ENCODE measurements at places on chromosomes 11 and 22.
A peak's percentile ranks its signal among the peaks of the same experiment; 100 is the strongest.

- no peak for DNase-seq
Observed at GRCh38 chr11:23556163-23556750, 696.0 kb upstream of the CCDC179 start.

DNA sequence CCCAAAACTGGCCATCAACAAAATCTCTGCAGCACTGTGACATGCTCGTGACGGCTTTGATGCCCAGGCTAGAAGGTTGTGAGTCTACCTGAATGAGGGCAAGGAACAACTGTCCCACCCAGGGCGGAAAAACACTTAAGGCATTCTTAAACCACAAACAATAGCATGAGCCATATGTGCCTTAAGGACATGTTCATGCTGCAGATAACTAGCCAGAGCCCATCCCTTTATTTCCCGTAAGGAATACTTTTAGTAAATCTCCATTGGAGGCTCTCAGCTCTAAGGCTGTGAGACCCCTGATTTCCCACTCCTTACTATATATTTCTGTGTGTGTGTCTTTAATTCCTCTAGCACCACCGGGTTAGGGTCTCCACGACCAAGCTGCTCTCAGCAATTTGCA is 3.4 kb downstream of the CHORDC1 start:
- DNase-seq: no peak

- no peak for DNase-seq
Observed at GRCh38 chr11:66414120-66414934, 6.5 kb upstream of the NPAS4 start.

- no peak for DNase-seq
Observed at GRCh38 chr11:22340235-22340634, 2.1 kb downstream of the SLC17A6 start.

DNA sequence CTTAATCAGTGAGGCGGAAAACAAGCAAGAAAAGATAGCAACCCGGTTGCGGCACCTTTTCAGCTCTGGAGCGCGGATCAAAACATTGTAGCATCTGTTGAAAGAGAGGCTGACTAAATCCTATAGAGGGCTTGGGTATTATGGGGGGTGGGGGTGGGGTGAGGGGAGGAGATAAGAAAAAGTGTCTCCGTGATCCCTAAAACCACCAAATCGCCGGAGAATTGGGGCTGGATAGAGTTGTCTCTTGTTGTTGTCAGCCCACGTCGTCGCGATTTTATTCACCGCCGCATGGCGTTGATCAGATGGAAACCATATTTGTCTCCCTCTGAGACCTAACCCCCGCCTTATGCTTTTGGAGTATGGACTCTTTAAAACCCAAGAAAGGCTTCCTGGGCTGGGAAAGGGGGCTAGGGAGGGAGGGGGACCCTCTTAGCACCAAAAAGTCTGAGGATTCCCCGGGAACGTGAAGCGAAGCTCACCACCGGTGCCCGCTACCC is 13.0 kb downstream of the PAX6 start:
- no peak for DNase-seq

GRCh38 chr11:62008193-62008592 is 40.8 kb upstream of the FTH1 start:
- no peak for DNase-seq

- no peak for DNase-seq
Observed at GRCh38 chr11:84420271-84420670, 1134.1 kb upstream of the CCDC90B start.

- DNase-seq: no peak
Observed at GRCh38 chr22:45897736-45898135, 79.2 kb downstream of the WNT7B start.

DNA sequence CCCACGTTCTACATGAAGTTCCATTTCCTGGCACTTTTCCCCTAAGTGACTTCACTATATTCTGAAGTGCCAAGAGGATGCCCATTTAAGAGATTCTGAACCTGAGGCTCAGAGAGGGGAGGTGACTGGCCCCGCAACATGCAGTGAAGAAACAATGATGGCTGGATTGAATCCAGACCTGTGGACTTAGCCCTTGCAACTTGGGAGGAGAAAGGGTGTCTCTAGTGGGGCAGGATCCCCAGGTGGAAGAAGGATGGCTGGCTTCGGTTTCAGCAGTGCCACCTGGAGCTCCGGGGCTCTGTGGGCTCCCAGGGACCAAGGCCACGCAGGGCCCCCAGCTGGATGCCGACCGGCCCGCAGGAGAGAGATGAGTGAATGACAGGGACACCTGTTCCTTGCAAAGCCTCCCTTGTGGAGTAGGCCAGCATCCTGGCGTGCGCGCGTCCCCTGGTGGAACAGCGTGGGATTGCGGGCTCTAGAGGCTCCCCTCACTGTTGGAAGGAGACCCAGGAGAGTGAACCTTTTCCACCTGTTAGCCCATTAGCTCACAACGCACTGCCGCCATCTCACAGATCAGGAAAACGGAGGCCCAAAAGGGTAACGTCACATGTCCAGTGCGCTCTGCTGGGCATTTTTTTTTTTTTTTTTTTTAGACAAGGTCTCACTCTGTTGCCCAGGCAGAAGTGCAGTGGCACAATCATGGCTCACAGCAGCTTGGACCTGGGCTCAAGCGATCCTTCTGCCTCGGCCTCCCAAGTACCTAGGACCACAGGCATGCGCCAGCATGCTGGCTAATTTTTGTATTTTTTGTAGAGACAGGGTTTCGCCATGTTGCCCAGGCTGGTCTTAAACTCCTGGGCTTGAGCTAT is 104.7 kb downstream of the KIAA1671 start:
- DNase-seq: peak; percentile 37

DNA sequence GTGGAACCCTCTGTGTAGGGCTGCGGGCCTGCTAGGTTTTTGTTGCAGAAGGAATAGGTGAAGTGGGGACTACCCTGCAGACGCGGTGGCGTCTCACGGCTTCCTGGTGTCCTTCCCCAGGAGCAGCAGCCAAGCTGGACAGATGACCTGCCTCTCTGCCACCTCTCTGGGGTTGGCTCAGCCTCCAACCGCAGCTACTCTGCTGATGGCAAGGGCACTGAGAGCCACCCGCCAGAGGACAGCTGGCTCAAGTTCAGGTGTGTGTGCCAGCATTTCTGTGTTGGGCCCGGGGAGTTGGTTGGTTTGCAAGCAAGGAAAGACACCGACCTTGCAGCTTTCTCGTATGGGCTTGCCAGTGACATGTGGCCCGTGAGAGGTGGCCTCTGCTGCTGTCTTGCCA is 15.3 kb downstream of the TAB1 start:
- DNase-seq: no peak

DNA sequence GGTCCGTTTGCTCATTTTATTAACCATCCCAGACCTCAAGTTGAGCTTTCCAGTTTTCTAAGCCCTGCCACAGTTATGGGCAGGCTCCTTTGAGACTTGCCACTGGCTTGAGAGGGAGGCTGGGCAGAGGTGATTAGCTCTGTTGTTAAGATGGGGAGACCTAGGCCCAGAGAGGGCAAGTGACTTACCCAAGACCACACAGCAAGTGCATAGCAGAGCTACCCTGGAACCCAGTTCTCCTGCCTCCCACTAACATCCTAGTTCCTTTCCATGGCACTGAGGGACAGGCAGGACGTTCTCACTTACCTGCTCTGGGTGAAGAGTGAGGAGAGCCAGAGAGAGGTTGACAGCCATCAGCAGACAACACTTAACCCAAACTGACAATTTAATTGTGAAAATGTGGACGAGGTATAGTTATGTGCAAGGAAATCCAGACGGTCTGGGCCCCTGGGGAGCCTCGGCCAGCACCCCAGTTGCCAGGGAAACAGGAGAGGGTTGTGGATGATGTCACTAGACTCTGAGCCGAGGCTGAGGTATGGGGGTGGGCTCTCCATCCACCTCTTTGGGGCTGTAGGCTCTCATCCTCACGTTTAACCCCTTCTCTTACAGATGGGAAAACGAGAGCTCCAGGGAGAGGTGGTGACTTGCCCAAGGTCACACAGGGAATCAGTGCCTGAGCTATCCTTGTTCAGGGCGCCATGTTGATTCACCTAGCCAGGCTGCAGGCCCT is 12.3 kb upstream of the WNT11 start:
- no peak for DNase-seq

- no peak for DNase-seq
Observed at GRCh38 chr22:39296981-39297489, 22.4 kb downstream of the RPL3 start.

DNA sequence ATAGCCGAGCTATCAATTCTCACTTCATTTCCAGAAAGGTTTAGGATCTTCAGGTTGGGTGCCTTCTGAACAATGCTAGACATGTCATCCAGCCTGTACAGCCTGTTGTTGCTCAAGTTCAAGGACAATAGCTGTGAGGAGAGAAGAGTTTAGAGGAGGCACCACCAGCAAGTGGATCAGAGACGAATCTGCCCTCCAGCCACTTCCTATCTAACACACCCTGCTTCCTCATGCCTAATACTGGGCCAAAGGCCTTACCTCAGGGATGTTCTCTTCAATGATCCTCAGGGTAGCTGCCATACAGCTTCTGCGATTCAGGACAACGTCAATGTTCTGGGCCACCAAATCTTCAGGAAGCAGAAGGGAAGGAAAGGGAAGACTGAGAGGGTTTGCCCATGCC is 4.2 kb downstream of the NXF1 start:
- DNase-seq: no peak

- DNase-seq: no peak
Observed at GRCh38 chr11:133713844-133714243, 131.5 kb downstream of the SPATA19 start.

GRCh38 chr22:49621601-49622210 is 206.0 kb downstream of the BRD1 start:
- DNase-seq: no peak

DNA sequence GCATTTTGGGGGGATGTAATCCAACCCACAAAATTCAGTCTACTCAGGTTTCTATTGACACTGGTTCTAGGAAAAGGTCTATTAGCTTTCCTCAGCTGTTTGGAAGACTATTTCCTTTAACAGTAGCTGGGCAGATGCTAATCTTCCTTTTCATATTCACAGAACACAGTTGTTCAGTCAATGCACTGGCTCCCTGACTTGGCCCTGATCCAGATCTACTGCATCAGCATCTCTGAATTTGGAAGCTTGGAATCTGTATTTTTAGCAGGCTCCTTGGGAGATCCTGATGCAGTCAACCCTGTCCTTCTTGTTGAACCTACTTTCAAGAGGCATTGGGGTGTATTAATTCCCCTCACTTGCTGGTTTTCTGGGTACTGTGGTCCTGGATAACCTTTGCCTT is 6.3 kb downstream of the HTATIP2 start:
- DNase-seq: no peak

GRCh38 chr22:19819911-19820879 is 34.5 kb downstream of the GNB1L start:
- no peak for DNase-seq

DNA sequence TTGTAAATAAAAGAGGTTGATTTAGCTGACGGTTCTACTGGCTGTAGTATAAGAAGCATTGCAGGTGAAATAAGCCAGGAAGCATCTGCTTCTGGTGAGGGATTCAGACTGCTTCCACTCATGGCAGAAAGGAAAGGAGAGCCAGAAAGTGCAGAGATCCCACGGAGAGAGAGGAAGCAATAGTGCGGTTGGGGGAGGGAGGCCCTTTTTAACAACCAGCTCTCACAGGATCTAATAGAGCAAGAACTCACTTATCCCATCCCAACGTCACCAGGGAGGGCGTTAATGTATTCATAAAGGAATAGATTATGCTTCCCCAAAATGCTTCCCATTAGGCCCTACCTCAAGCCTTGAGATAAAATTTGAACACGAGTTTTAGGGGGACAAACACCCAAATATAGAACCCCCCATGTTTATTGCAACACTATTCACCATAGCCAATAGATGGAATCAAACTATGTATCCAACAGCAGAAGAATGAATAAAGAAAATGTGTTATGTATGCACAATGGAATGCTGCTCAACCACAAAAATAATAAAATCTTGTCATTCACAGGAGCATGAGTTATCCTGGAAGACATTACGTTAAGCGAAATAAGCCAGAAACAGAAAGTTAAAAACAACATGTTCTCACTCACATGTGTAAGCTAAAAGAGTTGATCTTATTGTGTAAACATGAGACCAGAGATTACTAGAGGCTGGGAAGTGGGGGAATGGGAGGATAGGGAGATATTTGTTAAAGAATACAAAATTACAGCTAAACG is 908.3 kb upstream of the ANO3 start:
- DNase-seq: no peak

DNA sequence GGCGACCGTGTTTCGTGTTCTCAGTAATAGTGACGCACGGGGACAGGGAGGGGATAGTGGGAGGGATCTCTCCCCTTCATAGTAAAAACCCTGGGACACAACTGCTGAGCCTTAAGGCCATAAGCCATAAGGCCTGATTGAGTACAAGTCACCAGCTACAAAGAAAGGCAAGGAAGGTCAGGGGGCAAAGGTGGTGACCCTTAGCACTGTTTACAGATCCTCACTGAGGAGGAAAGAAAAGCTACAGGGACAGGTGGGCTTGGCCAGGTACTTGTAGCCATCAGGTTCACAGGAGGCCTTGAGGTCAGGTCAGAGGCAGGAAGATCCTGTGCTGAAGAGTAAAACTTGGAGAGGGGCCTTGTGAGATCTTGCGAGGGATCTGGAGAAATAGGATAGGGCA is 15.1 kb upstream of the AMPD3 start:
- no peak for DNase-seq

- DNase-seq: no peak
Observed at GRCh38 chr11:10205928-10206327, 88.1 kb downstream of the SBF2 start.

DNA sequence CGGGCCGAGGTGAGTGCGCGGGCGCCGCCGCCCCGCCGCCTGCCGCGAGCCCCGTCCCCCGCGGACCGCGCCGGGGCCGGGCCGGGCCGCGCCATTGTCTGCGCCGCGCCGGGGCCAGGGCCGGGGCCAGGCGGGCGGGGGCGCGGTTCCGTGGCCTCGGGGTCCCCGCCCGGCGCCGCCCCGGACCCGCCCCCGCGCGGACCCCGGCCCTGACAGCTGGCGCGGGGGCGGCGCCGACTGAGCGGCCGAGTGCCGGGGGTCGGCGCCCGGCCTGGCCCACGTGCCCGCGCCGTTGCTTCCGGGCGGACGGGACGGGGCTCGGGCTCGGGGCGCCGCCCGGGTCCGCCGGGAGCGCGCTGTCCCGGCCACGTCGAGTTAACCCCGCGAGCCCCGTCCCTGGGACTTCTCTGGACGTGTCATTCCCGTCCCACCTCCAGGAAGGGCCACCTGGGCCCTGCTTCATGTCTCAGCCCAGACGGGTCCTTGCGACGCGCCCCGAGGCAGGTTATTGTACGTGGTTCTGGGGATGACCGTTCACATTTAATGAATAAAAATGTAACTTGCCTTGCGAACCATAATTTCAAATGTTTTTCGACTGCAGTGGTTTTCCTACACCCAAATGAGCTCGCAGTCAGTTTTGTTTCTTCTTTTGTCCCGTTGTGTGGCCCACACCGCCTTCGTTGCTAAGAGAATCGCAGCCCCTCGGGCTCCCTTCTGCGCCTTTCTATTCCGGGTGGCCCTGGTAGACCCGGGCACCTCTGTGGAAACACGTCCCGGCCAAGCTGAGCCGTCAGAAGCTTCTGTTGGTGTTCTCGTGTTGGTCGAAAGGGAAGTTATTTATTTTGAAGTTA is 562 bp downstream of the ZBED4 start:
- peak; percentile 49 for DNase-seq

GRCh38 chr11:101866619-101867491 is 48.0 kb upstream of the CEP126 start:
- DNase-seq: peak; percentile 70
